ENCODE measurements at places on chromosomes 2 and 18.

- DNase-seq, result no peak
These were observed 20.0 kb downstream of the STON1 start for GRCh38 chr2:48549972-48550371.

GRCh38 chr2:206442474-206442832 is 879 bp upstream of the ADAM23 start:
- DNase-seq, result no peak

DNA sequence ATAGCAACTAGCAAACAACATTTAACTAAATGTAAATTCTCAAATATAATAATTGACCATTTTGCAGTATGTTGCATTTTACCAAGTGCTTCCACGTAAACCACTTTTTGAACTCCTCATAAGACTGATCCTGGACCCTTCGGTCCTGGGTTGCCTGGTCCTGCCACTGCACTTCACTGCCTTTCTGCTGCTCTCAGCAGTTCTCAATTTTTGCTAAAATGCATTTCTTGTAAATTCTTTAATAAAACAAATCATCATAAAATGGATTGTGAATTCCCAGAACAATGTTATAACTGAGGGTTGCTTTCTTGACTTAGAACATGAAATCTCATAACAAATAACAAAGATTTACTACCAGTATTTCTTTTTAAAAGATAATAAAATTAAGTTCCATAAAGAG is 12.9 kb upstream of the ADAM23 start:
- no peak for DNase-seq

GRCh38 chr2:9284521-9285297 is 78.1 kb downstream of the ASAP2 start:
- DNase-seq, result no peak

DNA sequence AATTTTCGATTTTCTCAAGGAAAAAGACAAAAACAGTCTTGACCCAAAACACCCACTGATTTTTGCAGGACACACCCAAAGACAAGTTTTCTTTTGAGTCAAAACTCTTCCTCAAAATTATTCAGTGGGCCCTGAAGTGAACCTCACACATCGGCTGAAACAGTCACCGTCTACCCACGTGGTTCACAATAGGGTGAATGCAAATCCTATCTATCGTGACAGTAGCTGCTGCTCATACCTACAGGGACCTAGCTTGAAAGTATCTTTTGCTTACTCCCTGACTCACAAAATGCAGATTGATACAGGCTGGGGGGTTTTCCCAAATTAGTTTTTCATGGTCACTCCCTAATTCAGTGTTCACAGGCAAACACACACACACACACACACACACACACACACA is 10.7 kb upstream of the CD226 start:
- no peak for DNase-seq

GRCh38 chr2:20615466-20616241 is 35.2 kb downstream of the HS1BP3 start:
- DNase-seq, result no peak

GRCh38 chr2:107627164-107627563 is 199.5 kb upstream of the RGPD4 start:
- no peak for DNase-seq

DNA sequence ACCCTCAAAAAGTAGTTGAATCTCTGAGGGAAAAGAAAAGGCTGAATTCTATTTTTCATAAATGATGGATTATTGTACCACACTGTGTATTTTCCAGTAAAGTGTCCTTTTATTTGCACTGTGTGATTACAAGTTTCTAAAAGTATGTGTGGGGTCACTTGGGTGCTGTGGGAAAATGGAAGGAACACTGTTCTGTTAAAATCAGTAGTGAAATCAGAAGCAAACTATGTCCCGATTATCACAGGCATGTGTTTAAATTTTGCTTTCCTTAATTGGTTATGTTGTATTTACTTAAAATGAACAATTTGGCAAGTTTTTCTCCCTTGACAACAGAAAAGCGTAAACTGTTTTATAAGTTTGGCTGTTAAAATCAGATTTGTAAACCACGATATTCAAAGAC is 353.1 kb downstream of the ARHGAP15 start:
- no peak for DNase-seq

Measured in cortex of kidney (tissue), 1 donor.